HFFc6 (cell line): ENCODE measurements at places on chromosomes 2 and 18. TPM values are rescaled to one million over a fixed set of nuclear protein-coding genes. Genes with fewer than 3 reads are reported as not detected.

Gene IL1F10
- total RNA-seq, result not detected in 3 replicates

DNA sequence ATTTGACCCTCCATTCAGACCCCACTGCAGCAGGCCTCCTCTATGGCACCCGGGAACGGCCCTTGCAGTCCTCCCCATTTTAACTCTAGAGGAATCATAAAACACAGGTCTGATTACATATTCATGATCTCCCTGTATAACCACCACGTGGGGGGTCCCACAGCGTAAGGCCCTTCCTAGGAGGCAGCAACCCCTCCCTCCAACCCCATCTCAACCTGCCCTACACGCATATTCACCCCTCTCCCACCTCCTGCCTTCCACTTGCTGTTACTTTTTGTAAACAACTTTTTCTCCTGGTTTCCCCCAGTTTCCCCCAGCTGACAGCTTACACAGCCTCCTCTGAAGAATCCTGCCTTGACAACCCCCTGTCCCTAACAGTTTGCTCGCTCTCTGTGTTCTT, 85.1 kb upstream of the FOXI3 start:
- H3K27ac ChIP-seq, result no peak overlapping the region
- peaks cover 15% of the 10 kb centered on the region for H3K27me3 ChIP-seq
- no peak for DNase-seq
- H3K4me3 ChIP-seq, result no peak overlapping the region
- peaks cover 5% of the 10 kb centered on the region for H3K36me3 ChIP-seq

Gene MDH1B
- total RNA-seq, result 0.07 to 0.48 TPM (median 0.29 TPM) in 3 replicates

- no peak overlapping the region for H3K27ac ChIP-seq
- H3K4me1 ChIP-seq, result no peaks in the 10 kb centered on the region
- H3K4me3 ChIP-seq, result no peak overlapping the region
- no peaks in the 10 kb centered on the region for H3K27me3 ChIP-seq
These were observed 144.3 kb downstream of the CCDC102B start for GRCh38 chr18:68942230-68942629.

Gene AAK1
- 110 to 119 TPM (median 111 TPM) in 3 replicates for total RNA-seq

Gene NYAP2
- not detected in 2 replicates for total RNA-seq

DNA sequence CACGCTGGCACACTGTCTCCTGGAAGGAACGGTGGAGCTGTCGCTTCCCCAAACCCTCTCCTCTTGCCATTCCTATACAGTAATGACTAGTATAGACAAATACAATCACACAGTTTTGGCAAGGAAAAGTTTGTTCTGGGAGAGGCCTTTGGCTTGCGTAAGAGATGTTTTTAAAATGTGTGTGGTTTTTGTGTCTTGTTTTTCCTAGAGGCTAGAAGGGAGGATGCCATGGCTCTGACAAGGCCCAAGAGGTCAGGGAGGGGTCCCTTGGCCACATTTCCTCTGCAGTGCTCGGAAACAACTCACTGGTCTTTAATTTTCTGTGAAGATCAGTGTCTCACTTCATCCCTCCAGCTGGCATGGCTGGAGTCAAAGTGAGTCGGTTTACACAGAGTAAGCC, 195.9 kb downstream of the SH3RF3 start:
- H3K36me3 ChIP-seq, result peaks cover 25% of the 10 kb centered on the region
- peak overlapping the region; percentile 83 for H3K27ac ChIP-seq
- DNase-seq, result peak; percentile 94

DNA sequence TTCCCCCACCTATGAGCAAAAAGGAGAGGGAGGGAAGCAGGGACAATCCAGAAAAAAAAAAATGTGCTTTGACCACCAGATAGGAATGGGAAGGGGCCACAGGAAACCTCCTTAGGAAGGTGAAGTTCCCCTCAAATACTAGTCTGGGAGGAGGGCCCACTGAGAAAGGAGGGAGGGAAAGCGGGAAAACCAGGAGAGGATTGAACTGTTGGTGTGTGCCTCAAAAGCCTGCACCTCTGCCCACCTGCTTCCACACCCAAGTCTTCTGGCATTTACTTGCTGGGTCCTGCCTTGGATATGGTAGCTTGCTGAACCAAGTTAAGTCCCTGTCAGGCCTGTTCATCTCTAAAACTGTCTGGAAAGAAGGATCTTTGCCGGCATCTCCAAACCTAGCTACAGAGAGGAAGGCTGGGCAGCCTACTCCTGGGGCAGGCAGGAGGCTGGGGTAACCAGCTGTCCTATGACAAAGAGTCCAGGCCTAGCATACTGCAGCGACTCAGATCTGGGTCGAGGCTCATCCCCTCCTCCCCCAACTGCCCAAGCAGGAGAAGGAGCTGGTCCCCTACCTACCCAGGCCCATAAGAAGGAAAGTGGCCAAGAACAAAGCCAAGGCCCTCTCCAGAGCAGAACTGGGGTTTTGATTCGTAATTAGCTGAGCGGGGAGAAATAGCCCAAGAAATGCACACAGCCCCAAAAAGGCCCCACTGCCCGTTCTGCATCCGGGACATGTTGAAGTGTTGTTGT, 3.0 kb downstream of the EN1 start:
- H3K27me3 ChIP-seq, result peaks cover 59% of the 10 kb centered on the region
- peaks cover 19% of the 10 kb centered on the region for H3K4me1 ChIP-seq
- no peak for DNase-seq

DNA sequence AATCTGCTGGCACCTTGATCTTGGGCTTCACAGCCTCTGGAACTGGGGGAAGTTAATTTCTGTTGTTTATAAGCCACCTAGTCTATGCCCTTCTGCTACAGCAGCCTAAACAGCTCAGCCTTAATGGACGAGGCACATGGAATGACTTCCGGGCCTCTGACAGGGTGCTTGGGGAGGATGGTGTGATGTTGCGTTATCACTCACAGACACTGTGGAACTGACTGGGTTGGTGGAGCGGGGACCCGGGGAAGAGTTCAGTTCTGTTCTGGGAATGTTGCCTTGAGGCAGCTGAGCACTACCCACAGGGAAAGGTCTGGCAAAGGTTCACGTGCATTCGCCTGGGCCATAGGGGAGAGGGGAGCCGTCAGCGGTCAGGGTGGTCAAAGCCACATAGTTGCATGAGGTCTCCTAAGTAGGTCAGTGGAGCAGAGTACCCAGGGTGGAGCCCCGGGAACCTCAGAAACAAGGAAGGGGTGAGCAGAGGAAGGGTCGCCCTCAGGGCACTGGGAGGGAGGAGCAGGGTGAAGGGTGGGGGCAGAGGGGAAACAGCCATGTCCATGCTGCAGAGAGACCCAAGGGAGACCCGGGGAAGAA, 36.2 kb downstream of the LRRFIP1 start:
- peaks cover 1% of the 10 kb centered on the region for H3K27me3 ChIP-seq
- DNase-seq, result no peak
- peaks cover 10% of the 10 kb centered on the region for H3K36me3 ChIP-seq
- peaks cover 8% of the 10 kb centered on the region for H3K4me1 ChIP-seq
- H3K27ac ChIP-seq, result no peak overlapping the region

DNA sequence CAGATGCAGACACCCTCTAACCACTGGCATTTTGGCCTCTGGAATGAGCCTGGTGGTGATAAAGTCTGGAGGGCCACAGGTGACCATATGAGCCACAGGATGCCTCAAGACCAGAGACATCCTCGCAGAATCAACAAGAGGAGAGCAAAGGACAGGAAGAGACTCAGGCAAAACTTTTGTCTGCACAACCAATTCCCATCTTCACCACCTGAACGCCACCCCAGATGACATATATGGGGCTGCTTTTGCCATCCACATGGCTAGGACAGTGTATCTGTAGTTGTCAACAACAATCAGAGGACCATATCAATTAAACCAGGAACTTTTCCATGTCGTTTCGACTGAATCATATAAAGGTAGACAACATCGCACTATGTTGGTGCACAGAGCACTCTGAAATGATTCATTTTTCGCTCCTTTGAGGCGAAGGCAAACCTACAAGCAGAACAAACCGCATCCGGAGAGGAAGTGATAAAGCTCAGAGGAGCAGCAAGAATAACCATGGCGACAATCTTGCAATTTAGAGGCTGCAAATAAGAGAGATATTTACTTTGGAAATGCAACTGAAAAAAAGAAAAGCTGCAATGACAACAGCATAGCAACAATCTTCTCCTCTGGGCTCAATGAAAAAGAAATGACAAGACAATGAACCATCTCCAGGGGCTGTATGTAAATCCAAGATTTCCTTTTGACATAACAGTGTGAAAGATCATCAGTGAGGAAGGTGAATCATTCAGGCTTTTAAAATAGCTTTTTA, 204.5 kb downstream of the ARL4C start:
- H3K36me3 ChIP-seq, result no peaks in the 10 kb centered on the region
- peaks cover 33% of the 10 kb centered on the region for H3K4me1 ChIP-seq
- H3K4me3 ChIP-seq, result no peak overlapping the region
- H3K27ac ChIP-seq, result no peak overlapping the region
- H3K27me3 ChIP-seq, result no peaks in the 10 kb centered on the region; the same call in 1 of the 2 replicates

GRCh38 chr2:20931346-20931745, 108.4 kb upstream of the LDAH start:
- peaks cover 1% of the 10 kb centered on the region; the same call in 1 of the 2 replicates for H3K27me3 ChIP-seq
- H3K4me1 ChIP-seq, result no peaks in the 10 kb centered on the region
- H3K36me3 ChIP-seq, result no peaks in the 10 kb centered on the region
- no peak overlapping the region for H3K4me3 ChIP-seq

DNA sequence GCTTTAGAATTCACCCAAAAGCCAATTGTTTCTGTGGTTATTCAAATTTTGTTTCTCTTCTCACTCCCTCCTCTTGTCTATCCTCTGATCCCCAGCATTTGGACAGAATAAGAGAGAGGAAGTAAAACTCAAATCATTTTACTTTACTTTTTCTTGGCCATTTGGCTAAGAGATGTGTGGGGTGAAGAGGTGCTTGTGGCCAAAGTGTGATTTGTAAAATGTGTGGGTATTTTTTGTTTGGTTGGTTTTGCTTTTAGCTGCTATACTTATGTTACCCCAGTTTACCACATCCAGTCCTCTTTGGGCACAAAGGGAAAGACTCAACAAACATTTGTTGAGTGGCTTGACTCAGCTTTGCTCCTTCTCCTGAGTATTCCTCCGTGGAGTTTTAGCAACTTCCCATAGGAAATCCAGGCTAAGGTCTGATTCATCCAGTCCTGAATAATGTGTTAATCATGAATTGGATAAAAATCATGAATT, 109.1 kb upstream of the CYP1B1 start:
- no peak for DNase-seq
- no peaks in the 10 kb centered on the region for H3K36me3 ChIP-seq
- no peaks in the 10 kb centered on the region for H3K4me1 ChIP-seq
- H3K27me3 ChIP-seq, result peaks cover 15% of the 10 kb centered on the region
- no peak overlapping the region for H3K4me3 ChIP-seq

- peak; percentile 98 for DNase-seq
- H3K36me3 ChIP-seq, result peaks cover 14% of the 10 kb centered on the region
- H3K4me1 ChIP-seq, result peaks cover 58% of the 10 kb centered on the region
- peak overlapping the region; percentile 73 for H3K27ac ChIP-seq
- peaks cover 2% of the 10 kb centered on the region for H3K27me3 ChIP-seq
These were observed 16.1 kb upstream of the CREB1 start for GRCh38 chr2:207513551-207514257.

DNA sequence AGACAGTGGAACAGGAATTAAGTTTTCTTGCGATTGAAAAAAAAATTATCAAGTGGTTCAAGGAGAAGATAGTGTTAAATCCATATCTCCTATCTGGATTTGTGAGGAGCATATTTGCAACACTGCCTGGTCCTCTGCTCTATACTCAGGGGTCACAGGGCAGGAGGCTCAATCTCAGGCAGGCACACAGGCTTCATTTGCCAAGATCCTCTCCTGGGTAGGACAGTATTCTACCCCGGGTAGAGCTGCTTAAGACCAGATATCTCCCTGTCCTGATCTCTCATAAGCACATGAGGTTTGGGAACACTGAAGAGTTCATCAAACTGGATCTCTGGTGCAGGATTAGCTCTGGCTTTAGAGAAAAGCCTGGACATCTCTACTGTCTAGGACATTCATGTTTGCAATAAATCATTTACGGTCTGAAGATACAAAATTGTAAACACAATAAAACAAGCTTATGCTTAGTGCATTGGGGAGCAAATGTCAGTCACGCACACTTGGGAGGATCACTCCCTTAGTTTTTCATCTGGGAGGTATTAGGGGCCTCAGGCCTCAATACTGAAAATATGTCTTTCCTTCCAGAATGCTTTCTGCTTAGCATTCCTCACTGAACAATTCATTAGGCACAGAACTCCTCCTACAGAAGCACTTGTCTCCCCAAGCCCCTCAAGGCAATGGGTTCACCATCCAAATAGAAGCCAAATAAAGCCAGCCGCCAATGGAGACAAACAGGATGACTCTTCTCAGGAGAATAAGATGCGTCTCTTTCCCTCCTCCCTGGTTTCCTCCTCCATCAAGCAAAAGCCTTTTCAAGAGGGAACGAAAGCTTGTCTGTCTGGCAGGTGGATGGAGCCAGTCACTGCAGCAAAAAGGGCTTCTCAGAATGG, 34.1 kb upstream of the LCLAT1 start:
- peaks cover 59% of the 10 kb centered on the region for H3K4me1 ChIP-seq
- no peaks in the 10 kb centered on the region for H3K36me3 ChIP-seq
- DNase-seq, result no peak
- H3K27ac ChIP-seq, result peak overlapping the region; percentile 34
- H3K4me3 ChIP-seq, result no peak overlapping the region

DNA sequence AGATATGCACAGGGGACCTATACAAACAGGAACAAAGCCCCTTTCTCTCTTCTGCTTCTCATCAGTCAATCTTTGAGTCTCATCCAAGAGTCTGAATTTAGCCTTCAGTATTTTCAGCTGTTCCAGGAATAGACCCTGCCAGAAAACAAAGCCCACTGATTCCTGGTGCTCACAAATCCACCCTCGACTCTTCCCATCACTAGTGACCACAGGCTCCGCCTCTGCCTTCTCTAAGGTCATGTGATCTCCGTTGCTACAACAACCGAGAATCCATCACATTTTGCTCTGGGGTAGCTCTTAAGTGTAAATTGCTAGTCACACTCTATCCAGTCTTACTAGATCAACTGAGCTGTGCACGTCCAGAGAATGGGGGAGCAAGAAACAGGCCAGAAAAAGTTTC, 46.4 kb upstream of the SPTBN1 start:
- H3K4me1 ChIP-seq, result no peaks in the 10 kb centered on the region
- no peaks in the 10 kb centered on the region for H3K36me3 ChIP-seq
- H3K27me3 ChIP-seq, result peaks cover 9% of the 10 kb centered on the region
- no peak overlapping the region for H3K4me3 ChIP-seq
- no peak for DNase-seq
- H3K27ac ChIP-seq, result no peak overlapping the region

- peak overlapping the region; percentile 69 for H3K4me3 ChIP-seq
- no peaks in the 10 kb centered on the region for H3K36me3 ChIP-seq
These were observed 58.1 kb upstream of the RALBP1 start for GRCh38 chr18:9417073-9417851.
